Stimulated activated CD4-positive, alpha-beta T cell treated with anti-CD3 and anti-CD28 coated beads, Interleukin-12 subunit alpha, Interleukin-12 subunit beta, amount 100 ng/mL, for 4 hours (primary cell): ENCODE measurements at places on chromosomes 1 and 21.

- DNase-seq, result no peak
Measured at GRCh38 chr1:44437107-44437716, 32.2 kb downstream of the RNF220 start.

- DNase-seq, result no peak
Measured at GRCh38 chr1:28895896-28896608, 18.3 kb upstream of the EPB41 start.

DNA sequence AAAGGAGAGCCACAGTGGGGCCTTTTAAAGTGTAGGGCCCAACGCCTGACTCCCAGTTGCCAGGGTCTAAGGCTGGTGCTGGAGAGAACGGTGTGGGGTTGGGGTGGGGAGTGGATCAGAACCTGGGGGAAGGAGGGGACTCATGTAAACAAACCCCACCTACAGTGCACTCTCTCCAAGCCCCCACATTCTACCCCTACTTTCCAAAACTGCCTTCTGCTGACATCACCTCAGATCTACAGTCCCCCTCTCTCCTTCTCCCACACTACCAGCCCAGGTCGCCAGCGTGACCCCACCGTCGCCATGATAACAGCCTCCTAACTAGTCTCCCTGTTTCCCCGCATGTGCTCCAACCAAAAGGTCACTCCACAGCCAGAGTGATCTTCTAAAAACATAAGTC, 26.6 kb downstream of the TNNT2 start:
- no peak for DNase-seq

- no peak for DNase-seq
Measured at GRCh38 chr1:12447849-12448312, 170.1 kb downstream of the DHRS3 start.

DNA sequence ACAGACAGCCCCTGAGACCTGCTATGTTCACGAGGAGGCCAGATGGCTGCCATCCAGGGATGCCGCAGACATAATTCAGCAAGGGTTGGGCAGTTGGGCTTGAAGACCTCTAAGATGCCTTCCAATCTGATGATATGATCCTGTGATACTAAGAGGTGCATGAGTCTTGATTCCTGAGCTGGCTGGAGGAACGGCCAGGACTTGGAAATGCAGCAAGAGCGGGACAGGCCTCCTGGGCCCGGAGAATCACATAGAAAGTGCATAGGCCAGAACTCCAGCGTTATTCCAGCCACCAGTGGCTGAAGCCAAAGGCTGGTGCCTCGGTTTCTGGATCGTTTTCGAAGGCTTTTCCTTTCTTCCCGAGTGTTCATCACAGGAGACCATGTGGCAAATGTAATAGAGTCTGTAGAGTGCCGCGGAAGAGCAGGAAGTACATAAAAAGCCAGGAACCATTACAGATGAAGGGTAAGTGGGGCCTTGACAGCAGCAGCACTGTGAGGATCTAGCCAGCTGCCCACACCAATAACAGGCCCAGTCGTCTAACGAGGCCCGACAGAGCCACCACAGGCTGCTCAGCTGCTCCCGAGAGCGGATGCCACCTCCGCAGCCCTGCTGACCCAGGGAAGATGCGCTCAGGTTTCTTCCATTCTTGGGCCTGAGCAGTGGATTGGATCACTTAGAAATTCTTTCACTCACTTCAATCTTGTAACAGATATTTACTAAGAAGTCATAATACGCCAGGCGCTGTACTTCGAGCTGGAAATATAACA, 14.0 kb upstream of the LHX4 start:
- DNase-seq, result no peak

GRCh38 chr21:37445228-37445627, 78.7 kb downstream of the DYRK1A start:
- DNase-seq, result no peak

- DNase-seq, result no peak
Measured at GRCh38 chr1:207672522-207673130, 27.7 kb downstream of the CR1L start.

- DNase-seq, result no peak
Measured at GRCh38 chr21:46188226-46189212, 4.3 kb upstream of the SPATC1L start.

GRCh38 chr1:17404034-17404684, 32.2 kb downstream of the PADI6 start:
- no peak for DNase-seq

DNA sequence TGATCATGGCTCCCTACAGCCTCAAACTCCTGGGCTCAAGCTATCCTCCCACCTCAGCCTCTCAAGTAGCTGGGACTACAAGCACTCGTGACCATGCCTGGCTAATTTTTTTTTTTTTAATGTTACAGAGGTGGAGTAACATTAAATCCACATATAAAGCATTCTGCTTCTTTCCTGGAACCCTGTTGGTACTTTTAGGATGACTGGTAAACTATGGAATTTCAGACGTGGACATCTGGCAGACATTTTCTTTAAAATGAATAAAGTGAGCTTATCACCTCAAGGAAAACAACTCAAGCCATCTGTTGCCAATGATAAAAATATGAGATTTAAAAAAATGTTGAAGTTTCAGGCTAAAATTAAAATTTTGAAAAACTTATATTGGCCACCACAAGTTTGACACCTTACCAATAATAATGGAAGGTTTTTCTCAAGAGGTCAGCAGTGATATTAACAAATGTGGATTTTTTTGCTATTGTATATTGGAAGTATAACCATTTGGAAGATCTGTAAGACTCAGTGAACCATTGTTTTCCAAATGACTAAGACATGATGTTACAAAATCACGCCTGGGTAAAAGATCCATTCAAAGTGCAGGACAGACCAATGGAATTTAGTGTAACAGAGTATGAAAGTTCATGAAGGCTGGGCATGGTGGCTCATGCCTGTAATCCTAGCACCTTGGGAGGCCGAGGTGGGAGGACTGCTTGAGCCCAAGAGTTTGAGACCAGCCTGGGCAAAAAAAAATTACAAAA, 52.7 kb upstream of the EIF4G3 start:
- DNase-seq, result no peak

DNA sequence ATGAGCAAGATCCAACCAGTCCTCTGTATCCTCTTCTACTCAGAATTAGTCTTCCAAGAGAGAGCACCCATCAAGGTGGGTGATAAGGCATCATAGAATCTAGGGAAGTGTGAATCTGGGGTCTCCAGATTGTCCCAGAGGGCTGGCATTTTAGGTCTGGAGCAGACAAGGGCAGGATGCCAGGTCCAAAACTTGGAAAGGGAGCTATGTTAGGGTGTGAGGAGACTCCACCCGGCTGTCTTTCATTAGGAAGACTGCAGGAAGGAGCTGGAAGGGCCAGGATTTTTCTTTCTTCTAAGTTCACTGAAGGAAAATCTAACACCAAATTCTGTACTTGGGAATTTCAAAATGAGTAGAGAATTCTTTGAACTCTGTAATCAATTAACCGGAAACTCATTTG, 86.1 kb upstream of the BMP8A start:
- no peak for DNase-seq

GRCh38 chr1:196143602-196144342, 464.5 kb downstream of the KCNT2 start:
- no peak for DNase-seq

DNA sequence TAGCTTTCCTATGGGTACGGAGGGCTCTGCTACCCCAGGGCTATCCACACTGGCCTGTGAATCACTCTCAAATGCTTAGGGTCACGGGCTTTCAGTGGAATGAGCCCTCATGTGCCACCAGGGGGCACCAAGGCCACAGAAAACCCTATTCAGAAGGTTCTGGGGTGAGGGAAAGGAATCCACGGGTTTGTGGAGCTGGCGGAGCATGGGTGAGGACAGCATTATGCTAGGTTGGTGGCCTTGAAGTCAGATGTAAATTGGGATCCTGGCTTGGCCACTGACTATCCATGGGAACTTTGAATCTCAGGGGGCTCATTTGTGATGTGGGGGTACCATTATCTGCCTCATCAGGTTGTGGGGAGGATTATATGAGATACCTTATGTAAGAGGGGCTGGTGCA, 5.1 kb upstream of the LAMTOR5 start:
- DNase-seq, result peak; percentile 51

DNA sequence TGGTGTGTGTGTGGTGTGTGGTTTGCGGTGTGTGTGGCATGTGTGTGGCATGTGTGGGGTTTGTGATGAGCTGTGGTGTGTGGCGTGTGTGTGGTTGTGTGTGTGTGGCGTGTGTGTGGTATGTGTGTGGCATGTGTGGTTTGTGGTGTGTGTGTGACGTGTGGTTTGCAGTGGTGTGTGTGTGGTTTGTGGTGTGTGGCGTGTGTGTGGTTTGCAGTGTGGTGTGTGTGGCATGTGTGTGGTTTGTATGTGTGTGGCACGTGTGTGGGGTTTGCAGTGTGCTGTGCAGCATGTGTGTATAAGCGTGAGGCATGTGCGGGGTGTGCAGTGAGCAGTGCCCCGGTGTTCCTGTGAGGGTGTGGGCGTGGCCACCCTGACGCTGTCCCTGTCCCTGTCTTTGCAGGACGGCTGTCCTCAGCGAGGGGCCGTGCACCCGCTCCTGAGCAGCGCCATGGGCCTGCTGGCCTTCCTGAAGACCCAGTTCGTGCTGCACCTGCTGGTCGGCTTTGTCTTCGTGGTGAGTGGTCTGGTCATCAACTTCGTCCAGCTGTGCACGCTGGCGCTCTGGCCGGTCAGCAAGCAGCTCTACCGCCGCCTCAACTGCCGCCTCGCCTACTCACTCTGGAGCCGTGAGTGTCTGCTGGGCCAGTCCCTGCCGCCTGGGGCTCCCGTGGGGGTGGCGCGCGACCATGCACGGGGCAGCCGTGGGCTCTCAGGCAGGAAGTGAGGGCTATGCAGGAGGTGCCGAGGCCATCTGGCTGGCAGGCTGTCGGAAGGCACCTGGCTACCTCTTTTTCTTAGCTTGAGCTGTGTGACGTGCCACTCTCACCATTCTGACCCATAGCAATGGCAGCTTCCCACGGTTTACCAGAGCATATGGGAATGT, 52.6 kb upstream of the TRAPPC10 start:
- no peak for DNase-seq

- no peak for DNase-seq
Measured at GRCh38 chr1:245074898-245075297, 79.9 kb upstream of the KIF26B start.

- no peak for DNase-seq
Measured at GRCh38 chr1:245276445-245276844, 121.7 kb downstream of the KIF26B start.

- no peak for DNase-seq
Measured at GRCh38 chr1:208219659-208220282, 24.4 kb downstream of the PLXNA2 start.

DNA sequence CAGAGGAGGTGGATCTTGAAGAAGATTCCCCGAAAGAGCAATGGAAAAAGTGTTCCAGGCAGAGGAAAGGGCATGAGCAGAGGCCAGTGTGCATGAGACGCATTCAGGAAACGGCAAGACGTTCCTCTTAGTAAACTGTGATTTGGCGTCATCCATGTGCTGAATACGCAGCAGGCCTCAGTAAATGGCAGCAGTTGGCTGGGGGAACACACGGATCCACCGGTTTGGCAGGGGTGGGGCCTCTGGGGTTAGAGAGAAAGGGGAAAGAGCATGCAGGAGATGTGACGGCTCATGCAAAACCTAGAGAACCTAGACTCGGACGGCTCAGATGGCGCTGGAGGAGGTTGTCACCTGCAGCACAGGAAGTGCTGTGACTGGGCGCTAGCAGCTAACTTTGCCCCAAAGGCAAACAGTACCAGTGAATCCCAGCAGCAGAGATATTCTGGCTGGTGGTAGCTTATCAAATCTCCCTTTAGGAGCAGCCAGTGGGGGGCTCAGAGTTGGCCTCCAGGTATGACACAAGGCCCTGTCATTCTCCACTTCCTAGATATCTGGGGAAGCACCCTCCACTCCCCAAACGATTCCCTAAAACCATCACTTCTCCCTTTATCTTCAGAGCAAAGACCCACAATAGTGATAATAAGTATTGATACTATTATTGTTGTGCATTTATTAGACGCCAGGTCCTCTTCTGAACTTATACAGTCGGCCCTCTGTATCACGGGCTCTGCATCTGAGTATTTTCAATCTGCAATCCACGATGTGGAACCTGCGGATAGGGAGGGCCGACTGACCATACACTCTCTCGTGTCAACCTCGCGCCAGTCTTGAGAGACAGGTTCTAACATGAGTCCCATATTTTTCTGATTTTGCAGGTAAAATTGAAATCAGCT, 7.6 kb downstream of the LAPTM5 start:
- peak; percentile 48 for DNase-seq

GRCh38 chr1:183869230-183869629, 64.3 kb downstream of the RGL1 start:
- no peak for DNase-seq

- no peak for DNase-seq
Measured at GRCh38 chr1:203462878-203463277, 12.7 kb upstream of the PRELP start.

DNA sequence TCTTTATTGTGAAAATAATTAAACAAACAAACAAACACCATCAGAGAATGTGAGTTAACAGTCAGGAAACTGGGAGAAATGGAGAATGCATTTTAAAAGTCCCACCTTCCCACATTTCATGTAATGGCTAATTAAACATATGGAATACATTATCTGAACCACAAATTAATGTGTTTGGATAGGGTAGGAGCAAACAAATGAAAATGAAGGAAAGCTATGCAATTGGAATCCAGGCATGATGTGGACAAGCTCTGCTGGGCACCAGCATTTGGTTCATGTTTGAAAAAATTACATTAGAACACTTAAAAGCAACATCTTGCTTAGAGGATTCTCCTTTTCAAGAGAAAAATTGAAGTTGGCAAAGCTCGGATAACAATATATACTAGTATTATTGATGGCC, 628.1 kb downstream of the LMO4 start:
- no peak for DNase-seq

GRCh38 chr21:39518847-39519210, 67.1 kb downstream of the SH3BGR start:
- DNase-seq, result no peak

DNA sequence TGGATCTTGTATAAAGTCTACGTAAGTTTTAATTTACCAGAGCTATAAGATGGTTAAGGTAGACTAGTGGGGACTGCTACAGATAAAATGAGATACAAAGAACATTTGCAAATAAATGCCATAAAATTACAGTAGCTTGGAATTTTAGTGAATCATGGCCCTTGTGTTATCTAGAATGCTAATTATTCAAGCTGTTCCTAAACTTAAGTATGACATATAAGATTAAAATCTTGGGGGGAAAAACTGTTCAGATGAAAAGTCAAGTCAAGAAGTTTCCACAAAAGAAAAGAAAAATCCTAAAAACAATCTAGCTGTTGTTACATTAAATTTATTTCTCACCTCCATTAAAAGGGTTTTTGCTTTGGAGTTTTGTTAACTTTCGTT, 51.7 kb downstream of the SIM2 start:
- DNase-seq, result no peak

DNA sequence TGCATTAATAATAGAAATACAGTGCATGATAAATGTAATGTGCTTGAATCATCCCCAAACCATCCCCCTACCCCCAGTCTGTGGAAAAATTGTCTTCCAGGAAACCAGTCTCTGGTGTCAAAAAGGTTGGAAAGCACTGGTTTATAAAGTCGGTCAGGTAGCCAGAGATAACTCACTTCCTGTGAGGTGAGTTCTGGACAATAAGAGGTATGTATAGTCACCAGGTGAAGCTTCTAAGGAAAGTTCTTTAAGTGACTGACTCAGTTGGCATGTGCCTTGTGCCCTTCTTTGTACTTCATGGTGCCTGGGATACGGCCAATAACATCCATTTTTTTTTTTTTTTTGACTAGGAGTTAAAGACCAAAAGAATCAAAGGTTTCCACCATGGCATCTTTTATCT, 103.7 kb downstream of the GPATCH2 start:
- no peak for DNase-seq
